Testis (tissue), 5 donors: ENCODE measurements at places on chromosomes 1 and 21. TPM values are rescaled to one million over a fixed set of nuclear protein-coding genes. Genes with fewer than 3 reads are reported as not detected.

Gene RGS7
- total RNA-seq: 5.4 TPM

Gene DCDC2B
- total RNA-seq: 0.81 TPM

Gene SMPDL3B
- total RNA-seq: 2.5 TPM

DNA sequence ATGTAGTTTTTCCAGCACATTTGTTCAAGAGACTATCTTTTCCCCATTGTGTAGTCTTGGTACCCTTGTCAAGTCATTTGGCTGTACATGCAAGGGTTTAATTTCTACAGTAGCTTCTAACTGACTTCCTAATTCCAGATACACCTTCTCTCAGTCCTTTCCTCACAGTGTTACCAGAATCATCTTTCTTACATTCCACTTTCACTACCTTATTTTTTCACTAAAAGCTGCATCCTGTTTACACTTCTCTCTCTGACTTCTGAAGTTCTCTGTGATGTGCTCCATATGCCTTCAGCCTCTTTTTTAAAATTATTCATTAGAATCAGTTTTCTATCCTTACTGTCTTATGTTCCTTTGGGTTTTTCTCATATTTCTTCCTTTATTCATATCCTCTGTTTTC is 57.1 kb upstream of the RWDD3 start:
- H3K4me3 ChIP-seq: no peak overlapping the region
- DNase-seq: no peak
- no peaks in the 10 kb centered on the region for H3K4me1 ChIP-seq
- H3K27ac ChIP-seq: no peak overlapping the region
- H3K36me3 ChIP-seq: no peaks in the 10 kb centered on the region

- H3K27me3 ChIP-seq: no peaks in the 10 kb centered on the region
- peak; percentile 25 for DNase-seq
- no peak overlapping the region for H3K27ac ChIP-seq
- peaks cover 20% of the 10 kb centered on the region for H3K4me1 ChIP-seq
- no peaks in the 10 kb centered on the region for H3K36me3 ChIP-seq
- H3K4me3 ChIP-seq: peak overlapping the region; percentile 64
Observed at GRCh38 chr1:111988743-111989453, 570 bp downstream of the KCND3 start.

GRCh38 chr1:10555635-10556429 is 81.1 kb downstream of the PEX14 start:
- H3K27ac ChIP-seq: no peak overlapping the region
- peaks cover 4% of the 10 kb centered on the region for H3K4me1 ChIP-seq
- no peak for DNase-seq

DNA sequence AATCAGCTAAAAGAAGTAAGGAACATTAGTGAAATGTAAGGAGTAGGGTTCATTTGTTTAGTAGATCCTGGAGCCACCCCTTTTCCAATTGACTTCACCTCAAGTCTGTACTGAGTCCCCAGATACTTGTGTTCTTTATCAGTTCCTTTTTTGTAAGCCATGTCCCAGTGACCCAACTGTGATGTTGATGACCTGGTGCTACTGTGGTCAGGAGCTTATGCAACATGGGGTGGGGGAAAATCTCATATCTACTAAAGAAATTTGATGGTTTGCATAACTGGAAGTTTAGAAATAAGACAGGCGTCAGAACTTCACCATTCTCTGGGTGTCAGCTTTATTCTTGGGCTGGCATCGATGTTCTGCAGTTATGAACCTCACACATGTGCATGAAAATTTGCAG is 120.5 kb downstream of the LRRC7 start:
- DNase-seq: no peak
- no peak overlapping the region for H3K27ac ChIP-seq
- no peaks in the 10 kb centered on the region for H3K36me3 ChIP-seq
- H3K4me3 ChIP-seq: no peak overlapping the region

DNA sequence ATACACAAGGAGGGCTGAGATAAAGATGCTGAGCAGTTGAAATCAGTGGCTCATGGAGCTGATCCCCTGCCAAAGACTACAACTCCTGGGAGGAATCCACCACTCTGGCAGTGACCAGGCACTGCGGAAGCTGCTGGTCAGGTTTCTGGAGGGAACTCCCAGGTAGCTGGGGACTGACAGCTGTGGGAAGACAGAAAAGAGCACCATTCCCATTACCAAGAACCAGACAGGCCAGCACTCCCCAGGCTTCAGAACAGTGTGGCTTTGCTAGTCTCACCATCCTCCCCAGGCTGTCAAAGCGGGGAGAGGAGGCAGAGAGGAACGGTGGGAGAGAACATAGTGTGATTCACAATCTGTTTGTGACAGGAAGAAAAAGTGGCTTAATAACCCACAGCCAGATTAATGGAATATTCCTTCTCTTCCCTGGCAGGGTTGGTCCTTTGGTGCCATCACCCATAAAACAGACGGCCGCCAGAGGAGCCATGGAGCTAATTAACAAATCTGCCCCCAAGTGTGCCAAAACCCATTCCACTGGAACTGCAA is 92.1 kb downstream of the MAB21L3 start:
- DNase-seq: no peak
- H3K27ac ChIP-seq: no peak overlapping the region
- no peak overlapping the region for H3K4me3 ChIP-seq
- H3K36me3 ChIP-seq: no peaks in the 10 kb centered on the region

DNA sequence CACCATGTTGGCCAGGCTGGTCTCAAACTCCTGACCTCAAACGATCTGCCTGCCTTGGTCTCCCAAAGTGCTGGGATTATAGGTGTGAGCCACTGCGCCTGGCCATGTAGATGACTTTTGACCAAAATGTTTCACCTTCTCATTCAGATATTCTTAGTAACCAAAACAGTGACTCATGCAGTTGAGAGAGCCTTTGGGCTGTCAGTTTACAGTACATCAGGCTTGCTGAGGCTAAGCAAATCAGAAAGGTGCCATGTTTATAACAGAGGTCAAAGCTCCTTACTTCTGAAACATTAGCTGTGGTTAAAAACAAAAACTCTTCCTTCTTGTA is 21.0 kb downstream of the CNIH4 start:
- H3K4me1 ChIP-seq: no peaks in the 10 kb centered on the region
- DNase-seq: no peak
- no peaks in the 10 kb centered on the region for H3K36me3 ChIP-seq
- no peak overlapping the region for H3K4me3 ChIP-seq
- H3K27me3 ChIP-seq: no peaks in the 10 kb centered on the region

DNA sequence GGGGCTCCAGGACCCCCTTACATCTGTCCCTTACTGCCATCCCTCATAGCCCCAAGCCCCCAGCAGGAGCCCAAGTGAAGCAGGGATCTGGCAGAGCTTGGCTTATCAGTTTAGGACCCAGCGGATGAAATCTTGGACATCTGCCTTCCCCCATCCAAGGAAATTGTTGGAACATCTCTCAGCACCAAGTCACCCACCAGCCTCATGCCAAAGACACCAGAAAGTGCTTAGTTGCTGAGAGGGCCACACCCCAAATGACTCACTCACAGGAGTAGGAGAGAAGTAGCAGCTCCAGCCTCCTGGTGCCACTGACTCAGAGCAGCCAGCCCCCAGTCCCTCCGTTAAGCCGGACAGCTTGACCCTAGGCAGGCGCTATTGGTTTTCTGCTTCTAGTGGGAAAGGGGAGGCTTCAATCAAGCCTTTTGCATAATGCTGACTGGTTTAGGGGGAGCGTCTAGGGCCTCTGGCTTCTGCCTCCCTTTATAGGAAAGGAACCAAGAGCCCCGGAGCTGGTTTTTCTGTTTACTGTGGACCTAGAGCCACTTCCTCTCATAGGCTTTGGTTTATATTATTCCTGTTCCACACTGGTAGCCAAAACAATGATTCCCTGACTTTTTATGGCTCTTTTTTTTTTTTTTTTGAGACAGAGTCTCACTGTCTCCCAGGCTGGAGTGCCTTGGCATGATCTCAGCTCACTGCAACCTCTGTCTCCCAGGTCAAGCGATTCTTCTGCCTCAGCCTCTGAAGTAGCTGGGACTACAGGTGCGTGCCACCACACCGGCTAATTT is 114.2 kb upstream of the IPO9 start:
- no peaks in the 10 kb centered on the region for H3K27me3 ChIP-seq
- H3K4me1 ChIP-seq: peaks cover 45% of the 10 kb centered on the region
- peak overlapping the region; percentile 82 for H3K27ac ChIP-seq
- DNase-seq: peak; percentile 51
- no peak overlapping the region for H3K4me3 ChIP-seq

- no peaks in the 10 kb centered on the region for H3K27me3 ChIP-seq
- DNase-seq: peak; percentile 54
- H3K4me3 ChIP-seq: no peak overlapping the region
- no peak overlapping the region for H3K27ac ChIP-seq
- no peaks in the 10 kb centered on the region for H3K36me3 ChIP-seq
- H3K4me1 ChIP-seq: peaks cover 14% of the 10 kb centered on the region
Observed at GRCh38 chr1:3270403-3271245, 183.8 kb upstream of the ARHGEF16 start.

DNA sequence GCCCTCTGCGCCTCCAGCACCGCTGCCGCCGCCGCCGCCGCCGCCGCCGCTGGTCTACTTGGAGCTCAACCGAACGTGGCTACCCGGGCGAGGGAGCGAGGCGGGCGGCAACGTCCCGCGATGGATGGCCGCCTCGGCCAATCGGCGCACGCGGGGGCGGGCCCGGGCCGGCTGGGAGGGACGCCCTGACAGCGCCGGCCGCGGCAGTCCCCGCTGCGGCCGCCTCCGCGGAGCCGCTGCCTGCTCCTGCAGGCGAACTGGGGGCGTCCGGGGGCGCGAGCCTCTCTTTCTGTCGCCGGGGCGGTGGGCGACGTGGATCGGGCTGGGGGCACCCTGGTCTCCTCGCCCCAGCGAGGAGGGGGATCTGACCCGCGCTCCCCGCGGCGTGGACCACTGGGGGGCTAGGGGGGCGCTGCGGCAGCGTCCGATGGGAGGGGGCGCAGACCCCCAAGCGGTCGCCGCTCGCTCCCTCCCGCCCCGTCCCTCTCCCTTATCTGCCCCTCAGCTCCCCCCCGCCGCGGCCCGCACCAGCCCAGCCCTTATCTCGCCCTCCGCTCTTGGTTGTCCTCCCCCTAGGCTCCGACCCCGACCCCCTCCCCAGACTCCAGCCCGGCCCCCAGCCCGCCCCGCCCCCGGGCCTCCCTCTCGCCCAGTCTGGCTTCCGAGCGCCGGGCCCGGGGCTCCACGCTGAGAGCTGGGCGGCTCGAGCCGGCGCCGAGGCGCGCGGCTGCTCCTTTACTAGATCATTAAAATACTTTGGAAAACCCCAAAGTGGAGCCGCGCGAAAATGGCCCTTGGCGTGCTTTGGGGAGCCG is at the start of gene SSBP3:
TSS of gene SSBP3 (minus strand) at position 56 of the 815 bp plus-strand sequence.
- H3K27ac ChIP-seq: peak within 1 kb of the TSS; percentile 85
- peak within 1 kb of the TSS; percentile 65 for H3K4me3 ChIP-seq
- H3K4me1 ChIP-seq: peaks cover 54% of the 10 kb centered on the region
- peak; percentile 92 for DNase-seq

DNA sequence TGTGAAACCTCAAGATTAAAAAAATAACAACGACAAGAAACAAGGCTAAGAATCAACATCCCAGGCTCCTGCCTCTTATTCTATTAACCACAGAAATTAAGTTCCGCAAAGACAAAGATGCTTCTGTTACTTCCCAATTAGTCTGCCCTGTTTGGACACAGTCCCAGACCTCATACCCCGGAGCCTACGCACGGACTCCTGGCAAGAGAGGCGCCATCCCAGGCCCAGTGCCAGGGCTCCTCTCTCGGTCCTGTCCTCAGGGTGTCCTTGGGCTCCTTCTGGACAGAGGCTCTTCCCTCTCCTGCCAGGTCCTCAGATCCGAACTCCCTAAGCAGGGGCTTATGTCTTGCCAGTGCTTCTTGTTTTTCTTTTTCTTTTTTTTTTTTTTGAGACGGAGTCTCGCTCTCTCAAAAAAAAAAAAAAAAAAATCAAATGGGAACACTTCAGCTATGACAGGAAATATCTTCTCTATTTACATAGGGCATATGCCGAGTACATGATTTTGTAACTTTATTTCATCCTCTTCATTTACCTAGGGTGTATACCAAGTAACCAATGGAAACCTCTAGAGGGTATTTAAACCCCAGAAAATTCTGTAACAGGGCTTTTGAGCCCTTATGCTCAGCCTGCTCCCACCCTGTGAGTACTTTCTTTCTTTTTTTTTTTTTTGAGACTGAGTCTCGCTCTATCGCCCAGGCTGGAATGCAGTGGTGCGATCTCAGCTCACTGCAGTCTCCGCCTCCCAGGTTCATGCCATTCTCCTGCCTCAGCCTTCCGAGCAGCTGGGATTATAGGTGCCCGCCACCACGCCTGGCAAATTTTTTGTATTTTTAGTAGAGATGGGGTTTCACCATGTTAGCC is 11.7 kb upstream of the ENO1 start:
- H3K4me3 ChIP-seq: no peak overlapping the region
- DNase-seq: peak; percentile 97
- H3K36me3 ChIP-seq: no peaks in the 10 kb centered on the region
- no peaks in the 10 kb centered on the region for H3K27me3 ChIP-seq
- H3K4me1 ChIP-seq: peaks cover 16% of the 10 kb centered on the region
- H3K27ac ChIP-seq: peak overlapping the region; percentile 77

GRCh38 chr21:16522548-16522947 is 792.8 kb downstream of the USP25 start:
- no peak for DNase-seq
- H3K27ac ChIP-seq: no peak overlapping the region
- H3K4me1 ChIP-seq: no peaks in the 10 kb centered on the region
- H3K27me3 ChIP-seq: no peaks in the 10 kb centered on the region

DNA sequence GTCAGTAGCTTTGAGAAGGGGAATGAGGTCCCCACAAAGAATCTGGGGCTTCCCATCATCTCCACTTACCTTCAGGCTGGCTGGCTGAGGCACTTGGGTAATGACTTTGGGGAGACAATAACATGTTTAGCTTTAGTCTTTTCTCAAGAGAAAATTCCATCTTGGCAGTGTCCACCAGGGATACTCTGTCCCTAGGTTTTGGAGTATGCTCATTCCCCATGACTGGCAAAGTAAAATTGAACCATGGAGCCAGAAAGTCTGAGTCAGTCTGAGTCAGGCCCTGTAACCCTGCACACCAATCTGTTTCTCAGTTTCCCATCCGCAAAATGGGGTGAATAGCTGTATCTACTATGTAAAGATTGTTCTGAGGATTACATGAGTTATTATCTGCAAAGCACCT is 28.2 kb downstream of the RUNX1 start:
- H3K27me3 ChIP-seq: no peaks in the 10 kb centered on the region
- no peak overlapping the region for H3K4me3 ChIP-seq
- no peak overlapping the region for H3K27ac ChIP-seq
- H3K4me1 ChIP-seq: no peaks in the 10 kb centered on the region
- H3K36me3 ChIP-seq: no peaks in the 10 kb centered on the region

- H3K27me3 ChIP-seq: no peaks in the 10 kb centered on the region
- no peak for DNase-seq
- no peak overlapping the region for H3K4me3 ChIP-seq
- no peaks in the 10 kb centered on the region for H3K36me3 ChIP-seq
Observed at GRCh38 chr1:168892931-168893330, 163.9 kb upstream of the DPT start.

DNA sequence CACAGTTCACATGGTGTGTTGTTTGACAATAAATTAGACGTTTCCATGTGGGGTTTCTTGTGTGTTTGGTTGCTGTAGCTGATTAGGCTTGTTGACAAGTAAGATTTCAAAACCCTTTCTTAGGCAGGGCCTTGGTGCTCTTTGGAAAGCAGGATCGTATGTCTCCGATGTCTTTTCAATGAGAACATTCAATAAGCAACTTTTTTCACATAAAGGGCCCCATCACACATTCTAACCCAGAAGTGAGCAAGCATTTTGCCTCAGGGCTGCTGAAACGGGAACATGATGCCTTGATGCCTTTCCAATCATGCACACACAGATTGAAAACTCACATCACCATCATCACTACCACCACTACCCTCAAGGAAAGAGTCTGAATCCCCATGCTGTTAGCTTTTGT is 33.1 kb downstream of the LPAR3 start:
- no peak for DNase-seq
- no peaks in the 10 kb centered on the region for H3K36me3 ChIP-seq
- H3K4me3 ChIP-seq: no peak overlapping the region
- no peaks in the 10 kb centered on the region for H3K27me3 ChIP-seq

- H3K27ac ChIP-seq: peak overlapping the region; percentile 87
- no peak overlapping the region for H3K4me3 ChIP-seq
- DNase-seq: no peak
- peaks cover 36% of the 10 kb centered on the region for H3K4me1 ChIP-seq
Observed at GRCh38 chr21:26115305-26115704, 55.3 kb downstream of the APP start.
